ENCODE measurements at places on chromosomes 5 and 9.
A peak's percentile ranks its signal among the peaks of the same experiment; 100 is the strongest.

DNA sequence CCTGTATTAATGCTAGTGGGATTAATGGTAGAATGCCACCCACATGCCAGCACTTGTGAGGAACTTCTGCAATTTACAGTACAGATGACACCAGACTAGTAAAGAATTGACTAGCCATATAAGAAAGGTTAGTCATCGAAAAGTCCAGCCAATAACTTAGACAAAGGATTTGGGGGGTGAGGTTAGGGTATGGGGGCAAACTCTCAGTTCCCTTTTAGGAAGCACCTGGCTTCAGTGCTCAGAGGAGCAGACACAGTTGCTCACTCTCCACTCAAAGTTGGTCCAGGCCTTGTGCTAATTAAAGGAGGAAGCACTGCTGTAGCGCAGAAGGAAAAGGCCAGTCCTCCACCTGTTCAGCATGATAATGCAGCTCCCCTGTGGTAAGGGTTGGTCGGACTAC, 25.2 kb downstream of the TGFBR1 start:
- no peak for DNase-seq

DNA sequence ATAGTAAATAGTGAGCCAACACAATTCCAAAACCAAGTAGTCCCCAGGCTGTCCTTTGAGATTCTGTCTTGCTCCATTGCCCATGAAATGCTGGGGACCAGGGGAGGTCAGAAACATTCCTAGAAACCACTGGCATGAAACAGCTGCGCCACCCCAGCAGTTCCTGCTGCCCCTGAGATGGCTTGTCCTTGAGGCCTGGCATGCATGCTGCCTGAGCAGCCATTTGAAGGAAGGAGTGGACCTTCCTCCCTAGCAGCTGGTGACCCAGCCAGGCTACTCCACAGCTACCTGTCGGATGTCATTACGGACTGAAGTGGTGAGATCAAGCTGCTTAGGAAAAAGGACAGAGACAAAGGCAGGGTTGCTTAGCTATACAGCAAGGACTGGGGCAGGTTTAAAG, 260.6 kb downstream of the DENND1A start:
- DNase-seq: no peak

GRCh38 chr9:16180546-16180945, 627.7 kb downstream of the CCDC171 start:
- DNase-seq: peak; percentile 79

- peak; percentile 49 for DNase-seq
Observed at GRCh38 chr9:122827761-122828093, 661 bp downstream of the PDCL start.

- no peak for DNase-seq
Observed at GRCh38 chr9:126758916-126759585, 45.8 kb upstream of the ZBTB43 start.

DNA sequence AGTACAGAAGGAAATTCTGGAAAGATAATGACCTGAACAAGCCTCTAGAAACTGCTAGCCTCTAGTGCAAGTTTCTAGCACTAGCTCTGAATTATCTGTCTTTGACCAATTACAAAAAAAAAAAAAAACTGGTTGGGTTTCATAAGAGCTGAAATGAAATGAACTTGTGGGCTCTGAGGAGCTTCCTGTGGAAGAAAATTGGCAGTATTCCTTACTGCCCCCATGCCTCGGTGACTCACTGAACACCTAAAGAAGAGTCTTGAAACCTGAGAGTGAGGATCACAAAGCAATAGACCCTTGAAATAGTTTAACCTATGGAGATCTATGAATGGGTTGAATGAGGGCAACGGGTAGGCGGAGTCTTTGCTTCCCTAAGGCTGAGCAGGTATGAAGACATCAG, 263.6 kb upstream of the RASA1 start:
- DNase-seq: no peak

- no peak for DNase-seq
Observed at GRCh38 chr9:84673806-84674205, 4.3 kb downstream of the NTRK2 start.

DNA sequence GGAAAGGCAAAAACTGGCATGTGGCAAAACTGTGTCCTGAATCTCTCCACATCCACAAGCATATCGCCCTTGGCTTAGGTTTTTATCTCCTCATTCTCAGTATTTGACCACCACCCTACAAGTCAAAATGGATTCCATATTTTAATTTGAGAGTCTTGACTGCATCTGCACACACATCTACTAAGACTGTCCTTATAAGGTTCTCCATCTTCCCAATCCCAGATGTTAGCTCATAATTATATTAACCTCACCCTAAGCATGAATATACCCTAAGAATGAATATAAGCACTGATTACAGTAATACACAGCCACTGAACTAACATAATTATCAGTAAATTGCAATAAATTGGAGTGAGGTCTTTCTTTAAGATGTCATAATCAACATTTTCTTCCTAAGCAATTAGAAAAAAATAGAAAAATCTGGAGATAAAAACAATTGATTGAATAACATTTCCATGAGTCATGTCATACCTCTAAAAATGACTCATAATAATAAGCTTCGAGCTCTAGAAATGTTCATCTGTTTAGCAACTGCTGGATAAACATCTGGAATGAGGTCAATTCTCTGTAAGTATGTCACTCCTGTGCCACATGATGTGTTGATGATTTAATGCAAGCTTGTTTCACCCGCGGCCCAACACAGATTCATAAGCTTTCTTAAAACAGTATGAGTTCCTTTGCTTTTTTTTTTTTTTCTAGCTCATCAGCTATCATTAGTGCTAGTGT, 39.9 kb upstream of the PAM start:
- peak; percentile 88 for DNase-seq

DNA sequence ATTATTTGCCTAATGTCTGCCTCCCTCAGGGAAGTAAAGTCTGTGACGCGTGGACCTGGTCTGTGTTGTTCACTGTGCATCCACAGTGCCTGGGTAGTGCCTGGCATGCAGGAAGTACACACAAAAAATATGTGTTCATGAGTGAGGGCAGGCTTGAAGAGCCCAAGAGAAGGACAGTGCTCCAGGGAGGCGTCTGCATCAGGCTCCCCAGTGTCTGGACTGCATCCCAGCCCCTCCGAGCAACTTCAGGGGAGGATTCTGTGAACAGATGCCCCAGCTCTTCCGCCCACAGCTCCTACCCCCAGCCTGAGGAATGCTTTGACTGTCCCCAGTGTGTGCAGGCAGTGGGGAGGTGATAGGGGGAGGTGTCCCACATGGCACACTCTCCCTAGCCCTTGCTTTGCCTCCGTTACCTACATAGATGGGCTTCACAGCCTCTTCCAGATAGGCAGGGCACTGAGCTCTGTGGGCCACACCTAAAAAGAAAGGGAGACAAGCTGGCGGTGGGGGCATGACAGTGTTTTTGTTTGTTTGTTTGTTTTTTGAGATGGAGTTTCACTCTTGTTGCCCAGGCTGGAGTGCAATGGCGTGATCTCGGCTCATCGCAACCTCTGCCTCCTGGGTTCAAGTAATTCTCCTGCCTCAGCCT, 25.4 kb downstream of the IRF1 start:
- DNase-seq: no peak

DNA sequence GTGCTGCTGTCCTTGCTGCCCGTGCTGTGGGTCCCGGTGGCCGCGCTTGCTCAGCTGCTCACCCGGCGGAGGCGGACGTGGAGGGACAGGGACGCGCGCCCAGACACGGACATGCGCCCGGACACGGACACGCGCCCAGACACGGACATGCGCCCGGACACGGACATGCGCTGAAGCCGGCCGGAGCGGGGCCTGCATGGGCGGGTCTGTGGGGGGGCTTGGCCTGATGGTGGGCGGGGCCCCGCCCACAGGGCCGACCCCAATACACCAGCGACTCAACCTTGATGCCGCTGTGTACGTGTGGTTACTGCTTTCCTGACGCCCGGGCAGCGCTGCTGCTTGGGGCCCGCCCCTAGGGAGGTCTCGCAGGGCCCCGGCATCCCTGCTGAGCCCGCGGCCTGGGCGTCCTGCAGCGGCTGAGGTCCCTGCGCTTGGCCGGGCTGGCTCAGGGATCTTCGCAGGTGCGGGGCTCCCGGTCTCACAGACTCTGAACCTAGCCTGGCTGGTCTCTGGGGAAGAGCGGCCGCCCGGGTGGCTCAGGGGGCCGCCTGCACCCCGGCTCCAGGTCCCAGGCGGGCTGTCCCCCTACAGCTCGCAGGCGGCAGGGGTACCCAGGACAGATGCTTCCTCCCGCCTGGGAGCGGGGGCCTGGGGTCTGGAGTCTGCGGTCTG, 20.9 kb downstream of the SLC6A18 start:
- no peak for DNase-seq

- DNase-seq: peak; percentile 73
Observed at GRCh38 chr5:181222630-181223057, 437 bp upstream of the TRIM41 start.

DNA sequence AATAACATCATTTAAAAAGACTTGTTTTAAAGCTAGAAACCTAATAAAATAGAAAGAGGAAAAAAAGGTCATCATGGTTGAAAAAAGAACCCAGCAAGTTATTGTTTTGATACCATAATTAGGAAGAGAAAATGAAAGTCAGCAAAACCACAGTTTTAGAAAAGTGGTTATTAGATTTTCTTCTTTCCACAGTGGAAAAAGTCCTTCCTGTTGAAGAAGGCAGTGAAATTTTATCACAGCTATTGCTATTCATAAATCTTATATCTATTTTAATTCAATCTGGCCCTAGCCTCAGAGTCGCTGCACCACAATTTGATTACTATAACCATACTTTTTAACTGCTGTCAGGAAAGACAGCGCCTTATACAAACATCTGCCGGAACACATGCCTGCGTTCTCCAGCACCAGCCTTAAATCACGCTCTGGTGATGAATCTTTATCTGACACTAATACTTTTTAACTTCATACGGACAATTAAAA, 60.3 kb downstream of the MAPKAP1 start:
- DNase-seq: no peak

GRCh38 chr9:91395553-91396471, 27.8 kb downstream of the NFIL3 start:
- DNase-seq: peak; percentile 89

DNA sequence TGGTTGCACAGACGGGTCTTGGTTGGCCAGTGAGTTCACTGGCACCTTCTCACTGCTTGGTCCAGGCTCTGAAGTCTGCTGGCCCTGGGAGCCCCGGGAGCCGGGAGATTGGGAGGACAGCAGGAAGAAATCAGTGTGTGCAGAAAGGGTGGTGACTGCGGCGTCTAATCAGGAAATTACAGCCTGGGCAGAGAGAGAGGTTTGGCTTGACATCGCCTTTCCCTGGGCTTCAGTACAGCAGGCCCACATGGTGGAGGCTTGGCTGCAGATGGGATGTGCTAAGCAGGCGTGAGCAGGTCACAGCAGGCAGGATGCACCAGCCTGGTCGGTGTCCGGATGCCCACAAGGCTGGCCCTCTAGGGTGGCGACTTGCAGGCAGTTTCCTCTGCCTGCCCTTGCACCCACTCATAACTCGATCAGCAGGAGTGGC, 17.2 kb downstream of the PITX1 start:
- DNase-seq: no peak

GRCh38 chr9:13809401-13809800, 504.5 kb downstream of the NFIB start:
- no peak for DNase-seq

DNA sequence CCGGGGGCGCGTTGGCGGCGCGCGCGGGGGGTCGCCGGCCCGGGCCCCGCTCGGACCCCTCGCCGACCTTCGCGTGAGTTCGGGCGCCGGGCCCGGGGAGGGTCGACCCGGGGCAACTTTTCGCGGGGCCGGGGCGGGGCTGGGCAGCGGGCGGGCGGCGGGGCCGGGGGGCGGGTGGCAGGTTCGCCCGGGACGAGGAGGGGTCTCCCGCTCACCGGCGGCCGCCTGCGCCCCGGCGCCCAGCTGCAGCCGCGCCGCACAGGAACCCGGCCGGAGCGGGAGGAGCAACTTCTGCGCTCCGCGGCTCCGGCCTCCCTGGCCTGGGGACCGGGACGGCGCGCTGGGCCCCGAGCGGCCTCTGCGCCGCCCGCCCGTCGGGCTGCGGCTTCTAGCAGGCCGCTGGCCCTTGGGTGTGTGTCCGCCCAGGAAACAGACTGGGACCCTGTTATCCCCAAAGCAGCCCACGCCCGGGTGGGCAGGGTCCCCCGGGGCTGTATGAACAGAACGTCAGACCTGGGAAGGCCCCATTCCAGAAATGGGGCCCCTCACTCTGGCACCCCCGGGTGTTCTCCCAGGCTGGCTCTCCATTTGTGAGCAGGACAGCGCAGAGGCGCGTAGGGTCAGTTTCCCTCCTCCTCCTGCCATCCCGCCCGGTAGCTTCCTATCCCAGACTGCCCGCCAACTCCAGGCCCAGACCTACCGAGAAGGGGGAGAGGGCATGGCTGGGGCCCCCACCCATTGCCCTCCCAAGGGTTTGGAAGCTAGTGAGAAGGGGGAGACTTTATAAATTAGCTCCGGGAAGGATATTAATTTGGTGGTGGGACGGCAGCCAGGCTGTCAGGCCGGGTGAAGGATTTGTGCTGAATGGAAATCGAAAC, 708 bp downstream of the RXRA start:
- peak; percentile 34 for DNase-seq

- DNase-seq: no peak
Observed at GRCh38 chr5:10351919-10352318, 1.6 kb upstream of the MARCHF6 start.

- peak; percentile 34 for DNase-seq
Observed at GRCh38 chr9:16728137-16728508, 142.3 kb downstream of the BNC2 start.

GRCh38 chr5:149603920-149604319, 22.6 kb downstream of the ARHGEF37 start:
- no peak for DNase-seq

DNA sequence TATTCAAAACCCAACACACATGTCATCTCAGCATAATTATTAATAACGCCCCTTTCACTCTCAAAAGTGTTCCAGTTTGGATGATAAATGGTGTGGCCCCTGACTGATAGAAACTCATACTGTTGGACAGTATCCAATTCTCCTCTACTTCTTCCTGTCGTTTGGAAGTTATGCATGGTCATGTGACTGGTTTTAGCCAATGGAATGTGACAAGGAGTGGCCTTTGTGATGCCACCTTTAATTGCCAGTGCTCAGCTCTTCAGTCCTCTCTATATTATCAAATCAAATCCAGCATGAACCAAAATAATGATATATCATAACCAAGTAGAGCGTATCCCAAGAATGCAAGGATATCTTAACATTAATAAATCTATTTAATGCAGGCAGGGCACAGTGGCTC, 117.8 kb upstream of the SPIN1 start:
- DNase-seq: peak; percentile 13

DNA sequence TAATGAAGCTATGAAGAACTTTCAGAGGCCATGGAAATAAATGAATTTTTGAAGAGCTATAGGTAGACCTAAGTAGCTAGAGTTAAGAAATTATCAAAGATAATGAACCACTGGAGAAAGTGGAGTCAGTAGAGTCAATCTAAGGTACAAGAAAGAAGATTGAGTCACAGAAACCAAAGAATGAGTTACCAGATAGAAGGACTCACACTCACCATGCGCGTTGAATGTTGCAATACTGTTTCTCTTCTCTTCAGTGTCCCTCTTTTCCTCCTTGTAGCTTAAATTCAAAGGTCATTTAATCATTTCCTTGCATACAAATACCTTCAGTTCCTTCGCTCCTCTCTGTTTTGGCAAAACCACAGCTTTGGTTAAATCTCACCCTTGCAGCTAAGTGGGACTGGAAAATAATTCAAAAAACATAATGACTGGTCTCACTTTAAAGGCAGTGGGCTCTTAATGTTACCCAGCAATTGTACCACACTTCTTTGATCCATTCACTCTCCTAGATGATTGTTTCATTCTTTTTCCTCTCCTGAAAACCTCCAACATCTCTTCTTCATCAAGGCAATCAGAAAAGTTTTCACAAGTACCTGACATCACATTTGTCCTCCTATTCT, 58.3 kb downstream of the NIPBL start:
- no peak for DNase-seq

- peak; percentile 69 for DNase-seq
Observed at GRCh38 chr9:21558615-21559401, 76.7 kb upstream of the IFNE start.

GRCh38 chr9:95508242-95508967, 8.4 kb downstream of the PTCH1 start:
- no peak for DNase-seq

Measured in fibroblast of lung (primary cell).